A549 treated with dexamethasone at 1 μM for 4 hours (cell line): ENCODE measurements at places on chromosomes 4 and X. TPM values are rescaled to one million over a fixed set of nuclear protein-coding genes. Genes with fewer than 3 reads are reported as not detected.

The ARAP2 gene
- 0.27 to 1.0 TPM (median 0.38 TPM) in 5 replicates for total RNA-seq

The HTR2C gene
- not detected in 5 replicates for total RNA-seq

The TMPRSS11D gene
- not detected in 5 replicates for total RNA-seq

The FDCSP gene
- not detected in 5 replicates for total RNA-seq

The KLF3 gene
- total RNA-seq = 11.5 to 17.5 TPM (median 14.5 TPM) in 5 replicates

The ADH1B gene
- not detected in 5 replicates for total RNA-seq
